Activated naive CD4-positive, alpha-beta T cell treated with anti-CD3 and anti-CD28 coated beads, Interleukin-2, amount 50 U/mL, for 72 hours (primary cell): ENCODE measurements at places on chromosomes 11 and 22. TPM values are rescaled to one million over a fixed set of nuclear protein-coding genes. Genes with fewer than 3 reads are reported as not detected.

The OR8G5 gene
- total RNA-seq: not detected

The BCL2L13 gene
- 22.3 TPM for total RNA-seq

The OR5P2 gene
- not detected for total RNA-seq

The HBD gene
- not detected for total RNA-seq

The NRXN2 gene
- total RNA-seq: 1.3 TPM

The KCNQ1OT1 gene
- 0.49 TPM for total RNA-seq

The OR5AK2 gene
- not detected for total RNA-seq

The UPK3A gene
- not detected for total RNA-seq

The CFL1 gene
- total RNA-seq: 855 TPM
